CD4-positive, alpha-beta T cell treated with Interleukin-15 for 1 hour (primary cell): ENCODE measurements at places on chromosomes 4 and X.

DNA sequence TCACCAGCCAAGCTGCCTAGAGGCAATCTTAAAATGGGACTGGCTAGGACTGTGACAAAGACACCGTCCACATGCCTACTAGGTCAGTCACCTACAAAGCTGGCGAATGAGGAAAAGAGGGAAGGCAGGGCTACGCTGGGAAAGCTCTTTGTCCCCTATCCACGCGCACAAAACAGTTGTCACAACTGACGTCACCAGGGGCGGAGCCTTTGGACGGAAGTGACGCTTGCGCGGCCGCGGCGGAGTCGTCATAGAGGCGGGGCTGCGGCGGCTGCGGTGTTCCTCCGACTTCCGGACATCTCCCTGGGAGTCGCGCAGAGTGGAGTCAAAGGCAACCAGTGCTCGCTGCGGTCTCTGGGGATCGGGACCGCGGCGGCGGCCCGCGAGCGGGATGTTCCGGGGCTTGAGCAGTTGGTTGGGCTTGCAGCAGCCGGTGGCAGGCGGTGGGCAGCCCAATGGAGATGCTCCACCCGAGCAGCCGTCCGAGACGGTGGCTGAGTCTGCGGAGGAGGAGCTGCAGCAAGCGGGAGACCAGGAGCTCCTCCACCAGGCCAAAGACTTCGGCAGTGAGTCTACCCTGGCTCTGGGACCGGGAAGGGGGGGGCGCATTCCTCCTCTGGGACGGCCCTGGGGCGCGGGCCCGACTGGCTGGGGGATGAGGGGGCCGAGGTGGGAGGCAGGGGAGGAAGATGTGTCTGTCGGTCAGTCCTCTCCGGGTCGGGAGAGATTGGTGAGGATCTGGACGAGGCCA, at the start of gene SYAP1:
Gene SYAP1, plus strand, starts transcription at position 279 of the 751 bp plus-strand sequence. Its CDS starts 113 bp downstream, at position 392.
- peak; percentile 95 for DNase-seq

DNA sequence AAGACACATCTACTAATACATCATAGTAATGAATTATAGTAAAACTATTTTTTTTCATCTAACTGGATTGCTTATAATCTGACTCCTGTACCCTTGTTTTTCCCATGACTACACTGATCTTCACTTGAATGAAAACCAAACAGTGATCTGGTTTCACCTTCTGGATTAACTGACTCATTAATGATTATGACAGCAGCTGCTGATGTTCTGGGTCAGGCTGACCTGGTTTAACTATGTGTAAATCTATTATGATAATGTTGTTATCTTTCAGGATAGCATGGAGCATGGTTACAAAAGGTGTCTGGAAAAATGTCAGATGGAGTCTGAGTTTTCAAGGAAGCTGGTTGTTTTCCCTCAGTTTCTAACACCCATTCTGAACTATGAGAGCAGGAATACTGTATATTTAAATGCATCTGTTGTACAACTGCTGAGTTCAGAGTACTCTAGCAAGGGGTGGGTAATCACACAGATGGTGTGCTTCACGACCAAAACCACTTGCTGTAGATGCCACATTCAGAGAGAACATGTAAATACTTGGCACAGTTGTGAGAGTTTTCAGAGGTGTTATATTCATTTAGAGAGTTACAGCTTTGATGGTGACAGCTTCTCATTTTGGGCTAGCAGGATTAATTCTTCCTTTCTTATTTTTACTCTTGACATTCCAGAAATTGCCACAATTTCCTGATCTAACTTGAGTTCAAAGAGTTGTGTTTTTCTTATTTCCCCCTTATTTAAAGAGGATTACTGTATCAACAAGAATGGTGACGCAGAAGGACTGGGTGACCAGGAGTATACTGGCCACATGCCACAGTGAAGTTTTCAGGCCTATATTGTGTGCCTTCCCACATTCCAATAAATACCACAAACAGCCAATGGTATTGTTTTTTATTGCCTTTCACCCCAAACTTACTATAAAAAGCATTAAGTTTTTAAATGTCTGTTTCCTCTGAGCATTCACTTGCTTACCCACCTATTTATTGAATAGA, 249.7 kb upstream of the TET2 start:
- DNase-seq = no peak

DNA sequence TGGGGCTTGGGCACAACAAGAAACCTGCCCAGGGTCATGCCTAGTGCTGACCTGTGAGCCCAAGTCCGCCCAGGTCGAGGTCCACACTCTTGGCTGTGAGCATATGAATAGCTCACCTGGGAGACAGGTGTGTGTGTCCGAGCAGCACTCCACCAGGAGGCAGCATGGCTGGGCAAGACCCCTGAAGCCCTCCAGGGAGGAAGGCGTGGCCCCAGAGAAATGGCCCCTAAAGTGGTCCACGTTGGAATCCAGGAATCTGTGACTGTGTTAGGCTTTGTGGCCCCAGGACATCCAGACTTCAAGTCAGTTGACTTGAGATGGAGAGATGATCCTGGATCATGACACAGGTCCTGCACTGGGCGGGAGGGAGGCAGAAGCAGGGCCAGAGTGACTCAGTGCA, 138.8 kb downstream of the CPZ start:
- no peak for DNase-seq

- DNase-seq = no peak
These were observed 212.0 kb upstream of the KLF3 start for GRCh38 chr4:38452009-38452408.

DNA sequence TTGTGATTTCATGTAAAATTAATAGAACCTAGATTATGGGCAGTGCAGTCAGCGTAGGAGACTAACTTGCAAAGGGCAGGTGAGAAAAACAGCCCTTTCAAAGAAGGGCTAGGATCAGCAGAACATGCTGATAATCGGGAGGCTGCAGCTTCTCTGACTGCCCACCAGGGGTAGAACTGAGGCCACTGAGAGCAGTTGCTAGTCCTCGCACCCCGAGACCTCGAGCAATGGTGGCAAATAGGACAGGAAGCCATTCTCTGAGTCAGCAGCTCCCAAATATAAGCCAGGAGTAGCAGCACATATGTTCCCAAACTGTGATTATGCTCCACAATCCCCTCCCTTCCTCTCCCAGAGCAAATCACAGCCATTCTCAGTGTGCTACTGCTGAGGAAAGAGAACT, 186.5 kb downstream of the MSL3 start:
- no peak for DNase-seq

DNA sequence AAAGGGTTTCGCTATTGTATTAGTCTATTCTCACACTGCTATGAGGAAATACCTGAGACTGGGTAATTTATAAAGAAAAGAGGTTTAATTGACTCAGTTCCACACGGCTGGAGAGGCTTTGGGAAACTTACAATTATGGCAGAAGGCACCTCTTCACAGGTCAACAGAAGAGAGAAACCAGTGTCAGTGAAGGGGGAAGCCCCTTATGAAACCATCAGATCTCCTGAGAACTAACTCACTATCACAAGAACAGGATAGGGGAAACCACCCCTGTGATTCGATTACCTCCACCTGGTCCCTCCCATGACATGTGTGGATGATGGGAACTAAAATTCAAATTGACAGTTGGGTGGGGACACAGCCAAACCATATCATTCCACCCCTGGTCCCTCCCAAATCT, 589.5 kb downstream of the CENPC start:
- DNase-seq = no peak

- no peak for DNase-seq
These were observed 20.4 kb upstream of the TBC1D14 start for GRCh38 chr4:6889101-6889735.

DNA sequence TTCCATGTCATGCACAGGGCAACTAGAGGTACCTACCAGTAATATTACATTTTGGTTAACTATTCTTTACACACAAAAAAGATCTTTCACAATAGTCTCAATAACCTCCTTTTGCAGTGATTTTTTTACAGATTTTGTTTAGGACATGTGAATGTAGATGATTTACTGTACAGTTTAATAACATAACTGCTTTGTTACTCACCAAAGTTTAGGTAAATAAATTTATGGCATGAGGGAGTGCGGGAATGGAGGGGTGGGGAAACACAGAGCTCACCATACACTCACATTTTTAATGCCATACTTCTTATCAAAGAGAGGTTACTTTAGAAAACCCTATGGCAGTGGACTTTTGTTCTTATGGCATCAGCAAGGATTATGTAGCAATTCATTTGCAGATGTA, 93.1 kb upstream of the TEX13A start:
- DNase-seq = no peak

GRCh38 chr4:111494471-111494870, 650.8 kb upstream of the FAM241A start:
- DNase-seq = no peak

DNA sequence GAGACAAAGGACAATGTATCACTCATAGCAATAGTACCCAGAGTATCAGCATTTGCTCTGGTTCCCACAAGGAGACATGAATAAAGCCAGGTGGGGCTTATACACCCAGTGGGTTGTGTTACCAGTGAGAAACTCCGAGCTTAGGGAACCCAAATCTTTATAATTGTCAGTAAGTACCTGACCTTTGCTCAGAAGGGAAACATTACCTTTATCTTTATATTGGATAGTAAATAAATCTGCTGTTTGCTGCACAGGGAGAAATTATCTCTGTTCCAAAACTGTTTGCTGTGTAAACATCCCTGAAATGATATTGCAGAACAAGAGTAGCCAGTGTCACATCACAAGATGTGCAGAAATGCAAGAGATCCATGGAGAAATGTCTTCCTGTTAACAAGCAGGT, 12.1 kb upstream of the SLAIN2 start:
- DNase-seq = no peak

DNA sequence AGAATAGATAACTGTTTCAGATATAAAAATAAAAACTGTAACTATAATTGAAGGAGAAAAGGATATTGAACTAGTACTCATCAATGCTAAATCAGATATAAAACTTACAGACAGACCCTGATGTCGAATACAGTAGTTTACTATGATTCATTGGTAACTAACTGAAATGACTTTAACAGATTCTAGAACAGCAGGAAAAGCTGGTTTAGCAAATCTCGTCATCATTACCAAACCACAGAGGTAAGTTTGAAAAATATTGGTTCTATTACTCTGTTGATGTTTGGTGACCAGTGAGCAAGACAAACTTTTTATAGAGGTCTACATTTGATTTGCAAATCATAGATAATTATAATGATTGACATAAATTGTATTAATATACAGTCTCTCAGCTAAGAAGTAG, 551.4 kb upstream of the ADGRL3 start:
- no peak for DNase-seq

DNA sequence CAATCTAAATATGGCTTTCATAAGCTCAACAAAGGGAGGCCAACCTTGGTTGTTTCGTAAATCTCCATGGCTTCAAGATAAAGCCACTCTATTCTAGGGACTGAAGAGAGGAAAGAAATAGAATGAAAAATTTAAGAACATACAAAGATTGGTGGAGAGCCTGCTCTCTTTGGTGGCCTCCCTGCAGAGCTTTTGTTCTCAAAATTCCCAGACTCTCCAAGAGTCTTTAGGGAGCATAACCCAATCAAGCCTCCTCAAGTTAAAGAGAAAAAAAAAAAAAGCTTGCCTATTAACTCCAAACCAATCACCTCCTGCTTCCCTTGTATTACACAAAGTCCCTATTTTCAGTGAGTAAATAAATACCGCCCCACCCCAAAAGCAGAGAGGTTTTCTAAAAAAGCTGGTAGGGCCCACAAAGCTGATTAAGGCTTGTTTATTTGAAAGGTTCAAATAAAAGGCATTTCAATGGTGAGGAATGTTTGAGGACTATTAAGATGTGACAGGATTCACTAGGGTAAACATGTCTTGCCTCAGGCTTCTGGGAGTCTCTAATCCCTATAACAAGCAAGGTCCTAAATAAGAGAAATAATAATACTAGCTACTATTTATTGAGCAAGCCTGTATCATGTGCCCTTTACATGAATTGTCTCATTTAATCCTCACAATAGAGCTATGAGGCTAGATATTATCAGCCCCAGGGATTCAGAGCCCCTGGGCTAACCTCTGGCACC, 71.6 kb downstream of the GPC3 start:
- no peak for DNase-seq

- DNase-seq = no peak
These were observed 182.0 kb downstream of the PALLD start for GRCh38 chr4:168678751-168679366.

DNA sequence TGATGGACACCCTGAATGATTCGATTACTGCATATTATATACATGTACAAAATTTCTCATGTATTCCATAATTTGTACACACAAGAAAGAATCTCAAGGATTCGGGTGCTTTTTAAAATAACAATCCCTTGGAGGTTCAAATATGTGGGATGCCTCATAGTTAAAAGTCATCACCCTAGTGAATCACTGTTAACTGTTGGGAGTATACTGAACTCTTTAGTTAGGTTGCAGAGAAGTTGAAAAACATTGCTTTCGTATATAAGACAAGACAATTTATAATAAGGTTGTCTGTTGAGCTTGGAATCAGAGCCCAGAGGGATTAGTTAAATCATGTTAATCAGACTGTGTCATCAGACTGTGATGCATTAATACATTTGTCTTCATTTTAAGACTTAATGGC, 15.6 kb downstream of the DCK start:
- no peak for DNase-seq

- no peak for DNase-seq
These were observed 92.7 kb downstream of the SYNPO2 start for GRCh38 chr4:118981171-118981838.

- no peak for DNase-seq
These were observed 291.7 kb downstream of the FBXO8 start for GRCh38 chr4:173991814-173992213.

DNA sequence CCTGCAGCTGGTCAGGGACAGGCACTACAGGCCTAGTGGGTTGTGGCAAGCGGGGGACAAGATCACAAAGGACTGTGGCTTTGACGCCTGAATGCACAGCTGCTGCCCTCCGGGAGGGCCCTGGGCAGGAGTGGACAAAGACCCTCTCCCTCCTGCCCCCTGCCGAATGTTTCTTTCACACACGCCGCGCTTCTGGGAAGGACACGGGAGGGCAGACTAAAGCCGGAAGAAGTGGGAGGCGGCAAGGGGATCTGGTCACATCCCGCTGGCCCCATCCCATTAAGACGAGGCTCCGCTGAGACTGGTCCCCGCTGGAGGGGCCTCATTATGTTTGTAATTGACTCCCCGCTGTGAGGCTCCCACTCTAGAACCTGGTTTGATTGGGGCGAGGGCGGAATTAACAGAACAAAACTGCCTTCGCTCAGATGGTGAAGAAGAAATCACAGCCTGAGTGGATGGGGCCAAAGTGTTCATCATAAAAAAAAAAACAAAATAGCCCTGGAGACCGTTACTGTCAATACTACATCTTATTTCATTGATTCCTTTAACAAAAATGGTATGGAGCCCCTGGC, 37.8 kb upstream of the PSAPL1 start:
- no peak for DNase-seq

- no peak for DNase-seq
These were observed 457.2 kb downstream of the GALNTL6 start for GRCh38 chr4:172270397-172270796.

DNA sequence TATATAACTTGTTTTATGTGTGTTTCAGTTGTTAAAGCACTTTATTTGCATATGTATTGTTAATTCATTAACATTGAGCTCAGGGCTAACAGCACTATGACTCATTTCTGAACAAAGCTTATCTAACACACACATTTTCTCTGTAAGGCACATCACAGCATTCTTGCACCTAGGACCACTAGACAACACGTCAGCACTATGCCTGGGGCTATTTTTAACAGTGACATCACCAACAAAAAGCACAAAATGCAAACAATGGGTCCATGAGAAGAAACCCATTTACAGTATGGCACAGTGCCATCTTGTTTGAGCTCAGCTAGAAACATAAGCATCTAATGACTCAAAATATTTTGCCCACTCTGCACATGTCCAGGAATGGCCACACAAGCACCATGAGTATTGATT, 124.4 kb downstream of the RELL1 start:
- no peak for DNase-seq

GRCh38 chrX:136667446-136668168, 19.6 kb downstream of the CD40LG start:
- DNase-seq = no peak

- DNase-seq = no peak
These were observed 19.4 kb upstream of the STPG2 start for GRCh38 chr4:98162696-98163095.
